ENCODE measurements at places on chromosomes 3 and 15.

GRCh38 chr3:157075693-157076420 lies 84.1 kb downstream of the CCNL1 start:
- DNase-seq: peak; percentile 48

GRCh38 chr15:58058073-58058472 lies 7.4 kb downstream of the ALDH1A2 start:
- DNase-seq: no peak

GRCh38 chr3:110193074-110193473 lies 855.7 kb upstream of the DPPA4 start:
- no peak for DNase-seq

GRCh38 chr15:88061452-88061851 lies 195.1 kb downstream of the NTRK3 start:
- DNase-seq: no peak

DNA sequence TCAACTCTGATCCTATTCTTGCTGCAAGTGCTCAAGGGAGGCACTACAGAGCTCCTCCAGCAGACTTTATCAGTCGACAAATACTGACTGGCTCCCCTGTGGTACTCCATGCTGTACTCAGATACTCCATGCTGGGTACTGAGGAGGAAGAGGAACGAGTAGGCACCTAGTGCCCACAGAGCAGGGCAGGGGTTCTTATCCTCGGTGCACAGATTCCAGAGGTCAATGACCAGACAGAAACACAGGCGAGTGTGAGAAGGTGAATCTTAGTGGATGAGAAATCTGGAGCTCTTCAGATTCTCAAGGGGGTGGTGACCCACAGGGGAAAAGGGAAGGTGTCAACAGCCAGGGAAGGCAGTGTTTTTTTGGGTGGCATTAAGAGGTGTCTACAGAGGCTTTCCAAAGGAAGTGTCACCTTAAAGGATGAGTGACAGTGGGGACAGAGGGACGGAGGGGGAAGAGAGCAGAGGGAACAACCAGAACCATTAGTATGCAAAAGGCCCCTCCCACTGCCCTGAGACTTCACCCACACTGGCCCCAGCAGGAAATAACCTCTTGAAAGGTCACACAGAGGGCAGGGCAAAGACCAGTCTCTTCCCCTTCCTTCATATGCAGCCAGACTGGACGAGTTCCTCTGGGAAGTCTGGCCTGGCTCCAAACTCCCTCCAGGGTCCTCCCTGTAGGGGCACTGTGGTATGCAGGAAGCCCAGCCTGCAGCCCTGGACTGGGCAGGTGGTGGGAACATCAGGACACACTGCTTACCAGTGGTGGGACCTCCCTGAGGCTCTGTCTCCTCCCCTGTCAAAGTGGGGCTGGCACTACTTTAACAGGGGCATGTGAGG lies 27.5 kb downstream of the CCDC12 start:
- no peak for DNase-seq

- peak; percentile 27 for DNase-seq
These were observed 188.9 kb upstream of the MEIS2 start for GRCh38 chr15:37289109-37289765.

- DNase-seq: peak; percentile 60
These were observed 218.4 kb upstream of the TLE3 start for GRCh38 chr15:70316059-70316600.

DNA sequence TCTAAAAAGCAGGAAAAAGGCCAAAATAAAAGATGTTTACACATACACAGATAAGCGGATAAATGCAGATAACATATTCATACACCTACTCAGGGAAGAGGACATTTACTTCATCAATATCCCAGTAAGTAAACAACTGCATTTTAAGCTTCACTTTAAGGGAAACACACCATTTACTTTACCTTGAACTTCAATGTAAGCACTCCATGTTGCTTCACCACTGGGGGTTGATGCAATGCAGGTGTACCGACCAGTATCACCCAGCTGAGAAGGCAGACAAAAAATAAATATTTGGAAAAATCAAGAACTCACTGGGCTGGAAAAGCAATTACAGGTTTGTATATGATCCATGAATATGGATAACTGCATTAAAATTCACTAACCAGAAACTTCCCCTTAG lies 1099.5 kb downstream of the ROBO1 start:
- DNase-seq: no peak

DNA sequence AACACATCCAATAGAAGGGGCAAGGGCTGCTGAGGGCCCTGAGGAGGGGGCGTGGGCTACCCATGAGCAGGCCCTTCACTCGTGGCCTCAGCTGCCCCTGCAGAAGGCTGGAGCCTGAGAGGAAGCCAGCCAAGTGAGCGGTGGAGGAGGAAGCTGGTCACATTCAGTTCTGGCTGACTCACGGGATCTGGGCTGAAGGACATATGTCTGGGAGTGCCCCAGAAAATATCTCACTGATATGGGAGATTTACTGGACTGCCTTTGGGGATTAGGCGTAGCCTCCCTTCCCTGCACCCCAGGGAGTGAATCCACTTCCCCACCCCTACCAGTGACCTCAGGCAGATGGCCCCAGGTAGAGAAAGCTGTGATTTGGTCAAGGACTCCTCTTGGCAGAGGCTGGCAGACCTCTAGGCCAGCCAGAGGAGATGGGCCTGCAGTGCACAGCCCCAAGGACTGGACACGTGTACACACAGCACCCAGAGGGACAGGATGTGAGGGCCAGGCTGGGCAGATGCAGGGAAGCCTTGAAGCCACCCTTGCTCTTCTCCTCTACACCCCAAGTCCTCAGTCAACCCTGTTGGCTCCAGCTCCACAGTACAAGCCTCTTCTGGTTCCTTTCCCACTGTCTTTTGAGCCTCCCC lies 14.2 kb upstream of the ANKDD1A start:
- DNase-seq: peak; percentile 87

GRCh38 chr3:78511840-78512239 lies 1256.0 kb downstream of the ROBO1 start:
- DNase-seq: no peak

DNA sequence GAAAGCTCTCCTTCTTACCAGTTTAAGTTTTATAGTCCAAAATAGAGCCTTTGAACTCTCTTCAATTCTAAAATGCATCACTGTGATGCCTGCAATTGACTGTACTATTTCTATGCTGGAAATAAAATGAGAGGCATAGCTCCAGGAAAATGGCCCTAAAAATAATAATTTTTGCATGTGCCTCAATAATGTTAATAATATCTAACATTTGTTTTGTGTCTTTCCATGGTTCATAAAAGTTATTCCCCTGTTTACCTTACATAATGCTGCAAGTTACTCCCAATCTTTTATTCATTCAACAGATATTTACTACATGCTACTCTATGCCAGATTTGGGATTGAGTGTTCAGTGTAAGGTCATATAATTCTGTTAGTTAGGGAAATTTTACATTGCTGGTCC lies 574.0 kb downstream of the RBMS3 start:
- DNase-seq: no peak

DNA sequence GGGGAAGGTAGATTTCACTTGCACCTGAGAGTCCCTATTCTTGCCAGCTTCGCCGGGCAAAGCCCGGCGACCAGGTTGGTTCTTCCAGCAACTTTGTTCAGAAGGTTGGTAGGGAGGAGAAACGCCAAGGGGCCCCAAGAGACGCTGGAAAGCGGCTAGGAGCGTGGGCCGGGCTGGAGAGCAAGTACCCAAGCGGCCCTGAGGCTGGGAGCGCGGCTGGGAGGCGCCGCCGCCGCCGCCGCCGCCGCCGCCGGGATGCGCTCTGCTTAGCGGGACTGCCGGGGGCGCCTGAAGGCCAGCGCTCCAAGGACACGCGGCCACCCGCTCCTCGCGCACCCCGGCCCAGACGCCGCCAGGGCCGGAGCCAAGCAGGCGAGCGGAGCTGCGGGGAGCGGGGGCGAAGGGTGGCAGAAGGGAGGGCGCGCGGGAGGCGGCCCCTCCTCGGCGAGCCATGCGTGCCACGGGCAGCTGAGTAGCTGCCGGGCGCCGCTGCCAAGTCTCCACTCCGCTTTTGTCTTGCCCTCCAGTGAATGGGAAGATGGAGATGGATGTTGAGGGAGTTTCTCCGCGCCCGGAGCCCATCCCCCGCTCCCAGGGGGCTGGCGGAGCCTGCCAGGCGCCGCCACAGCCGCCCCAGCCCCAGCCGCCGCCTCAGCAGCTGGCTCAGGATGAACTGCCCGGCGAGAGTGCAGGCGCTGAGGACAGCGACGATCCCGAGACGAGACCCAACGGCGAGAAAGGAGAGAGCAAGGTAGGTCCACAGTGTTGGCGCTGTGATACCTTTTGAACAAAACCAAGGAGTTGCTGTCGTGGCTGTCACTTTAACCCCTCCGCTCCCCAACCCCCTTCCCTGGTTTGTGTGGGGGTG lies 227.4 kb upstream of the AZI2 start:
- no peak for DNase-seq

DNA sequence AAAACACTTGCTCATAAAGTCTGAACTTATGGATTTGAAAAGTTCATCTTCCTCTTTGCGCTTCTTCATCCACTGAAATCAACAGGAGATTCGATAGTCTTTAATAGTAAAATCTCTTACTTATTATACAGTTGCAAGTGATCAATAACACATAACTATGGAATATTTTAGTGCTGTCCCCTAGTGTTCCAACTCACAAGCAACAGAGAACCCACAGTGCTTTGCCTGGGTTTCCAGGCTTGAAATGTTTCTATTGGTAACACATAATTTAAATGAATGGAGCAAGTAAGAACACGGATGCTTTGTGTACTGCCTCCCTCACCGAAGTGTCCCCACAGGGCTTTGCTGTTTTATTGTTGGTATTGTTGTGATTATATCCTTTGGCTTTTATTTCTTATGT lies 93.5 kb downstream of the WDR72 start:
- no peak for DNase-seq

GRCh38 chr15:89492111-89492641 lies 4.2 kb downstream of the RHCG start:
- DNase-seq: no peak

GRCh38 chr3:42685363-42685881 lies at the start of gene KLHL40:
TSS of gene KLHL40 (plus strand) at chr3:42685537. CDS start at chr3:42685619, 82 bp downstream.
- no peak for DNase-seq

- no peak for DNase-seq
These were observed 460.0 kb upstream of the TBL1XR1 start for GRCh38 chr3:177657243-177657642.

DNA sequence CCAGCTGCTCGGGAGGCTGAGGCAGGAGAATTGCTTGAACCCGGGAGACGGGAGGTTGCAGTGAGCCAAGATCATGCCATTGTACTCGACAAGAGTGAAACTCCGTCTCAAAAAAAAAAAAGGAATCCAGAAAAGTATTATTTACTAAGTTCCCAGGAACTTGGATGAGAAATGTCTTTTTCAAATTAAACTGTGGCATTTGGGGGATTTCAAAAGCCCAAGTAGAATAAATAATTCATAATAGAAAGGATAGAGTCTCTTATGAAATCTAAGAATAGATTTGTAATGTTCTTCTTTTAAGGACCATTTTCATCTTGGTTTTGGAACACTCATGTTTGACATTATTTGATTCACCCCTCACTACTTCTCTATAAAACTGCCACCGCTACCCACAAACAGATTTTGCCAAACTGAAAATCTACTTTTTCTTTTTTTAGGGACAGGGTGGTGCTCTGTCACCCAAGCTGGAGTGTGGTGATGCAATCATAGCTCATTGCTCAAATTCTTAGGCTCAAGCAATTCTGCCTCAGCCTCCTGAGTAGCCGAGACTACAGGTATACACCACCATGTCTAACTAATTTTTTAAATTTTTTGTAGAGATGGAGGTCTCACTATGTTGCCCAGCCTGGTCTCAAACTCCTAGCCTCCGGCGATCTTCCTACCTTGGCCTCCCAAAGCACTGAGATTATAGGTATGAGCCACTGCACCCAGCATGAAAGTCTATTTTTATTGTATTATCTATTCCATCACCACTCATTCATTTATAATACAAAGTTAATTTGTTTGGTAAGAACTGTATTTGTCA lies 99.3 kb downstream of the SENP2 start:
- no peak for DNase-seq

DNA sequence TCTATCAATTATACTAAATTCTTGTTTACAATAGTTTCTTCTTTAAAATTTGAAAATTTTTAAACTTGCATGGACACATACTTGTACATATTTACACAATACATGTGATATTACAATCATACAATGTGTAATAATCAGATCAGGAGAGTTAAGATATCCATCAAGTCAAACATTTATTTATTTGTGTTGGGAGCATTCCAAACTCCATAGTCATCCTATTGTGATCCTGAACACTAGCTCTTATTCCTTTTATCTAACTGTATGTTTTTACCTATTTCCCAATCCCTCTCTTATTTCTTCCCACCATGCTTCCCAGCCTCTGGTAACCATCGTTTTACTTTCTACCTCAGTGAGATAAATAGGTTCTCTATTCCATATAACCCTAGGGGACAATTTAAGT lies 1219.2 kb downstream of the ZPLD1 start:
- DNase-seq: no peak

DNA sequence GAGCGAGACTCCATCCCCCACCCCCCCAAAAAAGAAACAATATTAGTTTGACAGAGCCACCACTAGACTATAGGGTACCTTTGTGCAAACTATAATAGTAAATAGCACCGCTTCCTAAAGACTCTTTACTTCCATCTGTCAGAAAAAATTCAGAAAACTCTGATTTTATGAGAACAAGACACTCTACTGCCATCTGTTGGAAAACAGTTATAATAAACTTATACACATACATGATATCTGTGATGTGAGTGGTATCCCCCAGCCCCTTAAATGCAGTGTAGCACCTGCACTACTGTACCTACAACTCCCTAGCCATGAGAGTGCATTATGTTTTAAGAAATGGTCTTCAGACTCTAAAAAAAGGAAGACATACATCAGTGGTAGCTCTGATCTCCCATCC lies 47.1 kb upstream of the CTDSPL start:
- DNase-seq: peak; percentile 14

GRCh38 chr15:73397461-73397860 lies 28.7 kb upstream of the HCN4 start:
- DNase-seq: no peak

GRCh38 chr3:165518346-165518745 lies 318.9 kb downstream of the BCHE start:
- peak; percentile 1 for DNase-seq

GRCh38 chr3:31196881-31197364 lies 302.5 kb upstream of the GADL1 start:
- DNase-seq: peak; percentile 72

DNA sequence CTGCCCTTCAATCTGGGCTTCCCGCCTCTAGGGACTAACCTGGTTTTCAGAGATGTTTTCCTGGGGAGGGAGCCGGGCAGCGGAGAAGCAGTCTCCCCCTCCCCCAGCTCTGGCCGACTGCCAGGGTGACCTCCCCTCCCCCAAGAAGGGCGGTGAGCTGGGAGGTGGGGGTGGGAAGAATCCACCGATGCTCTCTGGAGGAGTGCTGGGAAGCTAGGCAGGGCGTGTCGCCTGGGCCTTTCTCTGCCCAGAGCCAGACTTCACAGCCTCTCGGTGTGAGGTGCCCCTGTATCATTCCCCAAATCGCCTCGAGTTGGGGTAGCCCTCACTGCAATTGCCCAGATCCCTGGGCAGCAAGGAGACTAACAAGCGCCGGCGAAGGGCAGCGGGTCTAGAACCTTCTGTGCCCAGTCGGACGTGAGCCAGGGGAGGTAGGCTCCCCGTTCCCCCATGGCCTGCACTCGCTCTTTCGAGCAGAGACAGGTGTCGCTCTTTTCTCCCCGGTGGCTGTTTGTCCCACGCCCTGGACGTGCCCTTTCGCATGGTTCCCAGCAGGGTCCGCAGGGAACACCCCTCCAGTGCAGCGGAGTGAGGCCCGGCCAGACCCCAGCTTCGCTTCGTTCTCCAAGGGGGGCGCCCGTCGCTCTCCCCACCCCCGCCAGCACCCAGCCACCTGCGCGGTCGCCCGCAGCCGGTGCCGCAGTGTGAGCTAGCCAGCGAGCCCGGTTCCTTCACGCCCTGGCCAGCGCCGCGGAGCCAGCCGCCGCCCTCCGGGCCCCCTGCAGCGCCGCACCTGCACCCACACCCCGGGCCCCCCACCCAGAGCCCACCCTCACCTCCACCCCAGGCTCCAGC lies 1.1 kb downstream of the RAB6B start:
- DNase-seq: no peak

Data from fibroblast of mammary gland (primary cell).